ENCODE measurements at places on chromosomes 1 and 21.
A peak's percentile ranks its signal among the peaks of the same experiment; 100 is the strongest.

GRCh38 chr1:222620566-222620965 is 2.7 kb downstream of the MIA3 start:
- no peak for DNase-seq

GRCh38 chr1:236016782-236017400 is 48.0 kb downstream of the NID1 start:
- DNase-seq = no peak

DNA sequence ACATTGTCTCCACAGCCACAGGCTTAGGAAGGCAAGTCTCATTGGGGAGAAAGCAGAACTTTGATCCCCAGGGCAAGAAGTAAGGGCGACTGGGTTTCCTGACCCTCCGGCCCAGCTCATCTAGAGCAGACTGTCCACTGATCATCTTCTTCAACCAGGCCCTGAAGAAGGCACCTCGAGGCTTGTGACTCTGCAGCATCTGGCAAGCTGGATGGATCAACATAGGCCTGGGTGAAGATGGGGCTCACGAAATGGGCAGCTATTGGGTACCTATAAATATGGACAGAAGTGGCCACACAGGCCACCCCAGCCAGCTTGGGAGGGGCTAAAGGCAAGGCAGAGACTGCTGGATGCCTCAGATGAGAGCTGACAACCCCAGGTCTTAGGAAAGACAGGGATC is 13.0 kb downstream of the TAL1 start:
- DNase-seq = no peak

- DNase-seq = peak; percentile 31
Measured at GRCh38 chr21:31136891-31137290, 98.6 kb upstream of the KRTAP19-8 start.

GRCh38 chr1:65832296-65832695 is 39.6 kb downstream of the PDE4B start:
- no peak for DNase-seq

DNA sequence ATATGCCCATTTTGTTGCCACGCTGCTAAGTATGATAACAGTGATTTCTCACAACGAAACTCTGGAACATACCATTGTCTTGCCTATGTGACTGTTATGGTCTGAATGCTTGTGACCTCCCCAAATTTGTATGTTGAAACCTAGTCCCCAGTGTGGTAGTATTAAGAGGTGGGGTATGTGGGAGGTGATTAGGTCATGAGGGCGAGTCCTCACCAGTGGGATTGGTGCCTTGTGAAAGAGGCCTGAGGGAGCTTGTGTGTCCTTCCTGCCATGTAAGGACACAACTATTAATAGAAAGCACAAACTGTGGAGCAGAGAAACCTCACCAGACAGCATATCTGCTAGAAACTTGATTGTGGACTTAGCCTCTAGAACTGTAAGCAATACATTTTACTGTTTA is 84.6 kb downstream of the SELENOF start:
- no peak for DNase-seq

- no peak for DNase-seq
Measured at GRCh38 chr1:232428786-232429530, 201.0 kb downstream of the SIPA1L2 start.

DNA sequence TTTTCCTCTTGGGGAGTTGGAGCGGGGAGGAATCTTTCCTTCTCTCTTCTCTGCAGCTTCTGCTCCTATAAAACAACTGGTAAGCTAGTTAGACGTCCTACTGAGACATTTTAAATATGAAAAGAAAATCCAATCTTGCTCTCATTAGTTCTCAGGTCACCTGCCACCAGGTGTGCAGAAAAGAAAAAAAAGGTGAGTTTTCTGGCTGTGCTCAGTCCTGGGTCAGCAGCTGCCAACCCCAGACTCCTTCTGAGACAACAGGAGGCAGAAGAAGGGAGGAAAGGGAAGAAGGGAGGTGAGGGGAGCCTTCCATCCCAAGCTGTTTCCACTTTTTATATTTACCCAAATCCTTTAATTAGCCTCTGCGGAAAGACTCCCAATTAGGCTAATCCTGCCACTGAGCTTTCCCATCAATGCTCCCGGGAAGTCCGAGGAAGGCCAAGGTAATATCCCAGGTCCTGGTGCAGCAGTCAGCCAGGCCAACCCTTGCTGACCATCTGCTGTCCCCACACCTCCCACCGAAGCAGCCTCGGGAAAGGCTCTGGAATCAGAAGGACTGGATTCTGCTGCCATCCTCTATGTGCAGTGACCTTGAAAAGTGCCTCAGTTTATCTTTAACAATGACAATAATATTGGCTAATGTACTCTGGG is 33.4 kb downstream of the GLIS1 start:
- DNase-seq = no peak

DNA sequence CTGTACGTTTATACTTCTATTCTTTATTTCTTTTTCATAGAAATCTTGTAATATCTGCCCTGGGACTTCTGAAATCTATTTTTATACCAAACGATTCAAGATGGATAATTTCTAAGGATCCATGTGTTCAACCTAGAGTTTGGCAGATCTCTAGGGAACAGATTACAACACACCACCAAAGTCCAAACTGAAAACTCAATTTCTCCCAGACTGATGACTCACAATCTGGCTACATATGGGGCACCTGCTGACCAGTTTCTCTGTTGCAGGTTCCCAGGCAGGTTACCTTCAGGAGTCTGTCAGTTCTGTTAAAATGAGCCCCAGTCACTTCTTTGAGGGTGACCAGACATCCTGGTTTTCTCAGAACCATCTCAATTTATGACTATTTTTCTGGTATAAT is 439.4 kb downstream of the GPATCH2 start:
- DNase-seq = no peak

- peak; percentile 53 for DNase-seq
Measured at GRCh38 chr1:247357781-247358211, 26.1 kb upstream of the ZNF496 start.

DNA sequence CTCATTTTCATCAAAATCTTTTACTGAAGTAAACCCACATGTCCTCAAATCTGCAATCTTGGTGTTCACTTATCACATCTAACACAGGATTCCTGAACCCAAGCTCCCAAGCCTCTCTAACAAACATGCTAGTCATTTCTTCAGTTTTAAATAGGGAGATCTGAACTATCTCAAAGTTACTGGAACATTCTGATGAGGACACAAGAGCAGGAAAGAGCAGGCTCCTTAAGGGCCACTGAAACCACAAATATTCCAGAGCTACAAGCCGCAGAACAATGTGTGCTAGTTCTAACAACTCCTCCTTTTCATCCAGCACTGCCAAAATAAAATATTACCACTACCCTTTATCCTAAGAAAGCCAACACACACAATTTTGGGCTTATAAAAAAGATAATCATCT is 38.9 kb downstream of the WARS2 start:
- DNase-seq = no peak

DNA sequence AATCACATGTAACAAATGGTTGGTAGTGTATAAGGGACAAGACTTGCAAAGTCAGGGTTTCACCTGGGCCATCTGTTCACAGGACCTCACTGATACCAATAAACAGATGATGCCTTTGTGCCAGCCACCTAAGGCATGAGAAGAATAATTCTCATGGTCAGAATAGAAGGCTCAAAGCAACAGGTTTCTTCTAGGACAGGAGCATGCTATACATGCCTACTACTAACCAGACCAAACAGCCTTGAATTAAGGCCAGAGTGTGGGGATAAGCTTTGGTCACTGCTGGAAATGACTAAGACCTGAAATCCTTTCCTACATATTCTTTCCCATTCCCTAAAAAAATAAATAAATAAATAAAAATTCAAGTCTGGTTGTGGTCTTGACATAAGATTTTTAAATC is 17.5 kb downstream of the PSMB2 start:
- DNase-seq = no peak

DNA sequence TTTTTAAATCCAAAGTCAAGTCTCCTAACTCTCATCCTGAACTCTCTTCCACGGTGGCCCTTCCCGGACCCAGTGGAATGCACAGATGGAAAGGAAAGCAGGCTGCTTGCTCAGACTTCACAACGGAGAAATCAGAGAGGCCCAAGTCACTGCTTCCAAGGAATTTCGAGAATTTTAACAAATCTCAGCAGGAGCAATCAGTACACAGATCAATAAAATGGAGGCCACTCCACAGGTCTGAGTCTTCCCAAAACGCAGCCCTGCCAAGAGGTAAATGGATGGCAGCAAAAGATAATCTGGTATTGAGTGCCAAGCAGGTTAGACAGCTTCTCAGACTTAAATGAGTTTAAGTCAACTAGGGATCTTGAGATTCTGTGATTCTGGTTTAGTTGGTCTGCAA is 81.1 kb upstream of the TIAM1 start:
- no peak for DNase-seq

GRCh38 chr1:63115527-63115926 is 206.8 kb upstream of the FOXD3 start:
- no peak for DNase-seq

GRCh38 chr1:39952359-39953110 is 2.4 kb upstream of the MFSD2A start:
- peak; percentile 69 for DNase-seq

GRCh38 chr1:10755970-10756521 is 40.4 kb downstream of the CASZ1 start:
- peak; percentile 88 for DNase-seq

DNA sequence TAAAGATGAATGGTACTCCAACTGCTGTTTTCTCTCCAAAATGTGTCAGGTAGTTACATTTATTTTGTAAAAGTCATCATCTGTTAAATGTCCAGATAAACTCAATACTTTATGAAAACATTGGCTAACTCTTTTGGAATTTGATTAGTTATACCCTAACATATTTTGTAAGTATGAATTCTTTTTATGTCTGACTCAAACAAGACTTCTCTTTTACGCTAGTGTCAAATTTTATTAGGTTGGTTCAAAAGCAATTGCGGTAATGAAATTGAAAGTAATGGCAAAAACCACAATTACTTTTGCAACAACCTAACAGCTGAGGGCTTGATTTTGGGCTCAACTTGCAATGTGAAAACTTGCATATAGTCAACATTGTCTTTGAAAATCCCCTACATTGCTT is 41.0 kb upstream of the USP25 start:
- no peak for DNase-seq

DNA sequence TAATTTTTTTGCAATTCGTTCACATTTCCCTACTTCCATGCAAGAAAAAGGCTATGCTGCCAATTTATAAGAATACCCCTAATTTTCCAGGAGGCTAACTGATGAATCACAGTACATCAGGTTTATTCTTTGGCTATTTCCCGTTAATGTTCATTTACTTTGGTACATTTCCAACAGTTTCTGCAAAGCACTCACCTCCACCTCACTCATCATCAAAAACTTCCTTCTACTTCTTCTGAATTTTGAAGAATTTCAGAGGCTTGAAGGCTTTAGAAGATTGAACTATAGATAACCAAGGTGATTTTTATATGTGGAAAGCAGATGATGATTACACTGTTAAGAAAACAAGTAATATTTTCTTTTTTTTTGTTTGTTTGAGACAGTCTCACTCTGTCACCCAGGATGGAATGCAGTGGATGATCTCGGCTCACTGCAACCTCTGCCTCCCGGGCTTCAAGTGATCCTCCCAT is 60.5 kb upstream of the HP1BP3 start:
- no peak for DNase-seq

DNA sequence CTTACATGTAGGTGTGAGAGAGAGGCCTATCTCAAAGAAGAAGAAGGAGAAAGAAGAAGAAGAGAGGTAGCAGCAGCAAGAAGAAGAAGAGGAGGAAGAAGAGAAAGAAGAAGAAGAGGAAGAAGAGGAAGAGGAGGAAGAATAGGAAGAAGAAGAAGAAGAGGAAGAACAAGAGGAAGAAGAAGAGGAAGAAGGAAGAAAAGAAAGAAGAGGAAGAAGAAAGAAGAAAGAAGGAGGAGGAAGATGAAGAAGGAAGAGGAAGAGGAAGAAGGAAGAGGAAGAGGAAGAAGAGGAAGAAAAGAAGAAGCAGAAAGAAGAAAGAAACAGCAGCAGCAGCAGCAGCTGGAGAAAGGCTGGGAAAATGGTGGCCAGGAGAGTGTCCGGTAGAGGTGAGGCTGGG is 10.3 kb upstream of the AZIN2 start:
- no peak for DNase-seq

- no peak for DNase-seq
Measured at GRCh38 chr1:31795096-31795675, 20.6 kb downstream of the SPOCD1 start.

- no peak for DNase-seq
Measured at GRCh38 chr1:219312967-219313366, 139.3 kb downstream of the LYPLAL1 start.

GRCh38 chr1:159889202-159889601 is 10.8 kb downstream of the CFAP45 start:
- no peak for DNase-seq

DNA sequence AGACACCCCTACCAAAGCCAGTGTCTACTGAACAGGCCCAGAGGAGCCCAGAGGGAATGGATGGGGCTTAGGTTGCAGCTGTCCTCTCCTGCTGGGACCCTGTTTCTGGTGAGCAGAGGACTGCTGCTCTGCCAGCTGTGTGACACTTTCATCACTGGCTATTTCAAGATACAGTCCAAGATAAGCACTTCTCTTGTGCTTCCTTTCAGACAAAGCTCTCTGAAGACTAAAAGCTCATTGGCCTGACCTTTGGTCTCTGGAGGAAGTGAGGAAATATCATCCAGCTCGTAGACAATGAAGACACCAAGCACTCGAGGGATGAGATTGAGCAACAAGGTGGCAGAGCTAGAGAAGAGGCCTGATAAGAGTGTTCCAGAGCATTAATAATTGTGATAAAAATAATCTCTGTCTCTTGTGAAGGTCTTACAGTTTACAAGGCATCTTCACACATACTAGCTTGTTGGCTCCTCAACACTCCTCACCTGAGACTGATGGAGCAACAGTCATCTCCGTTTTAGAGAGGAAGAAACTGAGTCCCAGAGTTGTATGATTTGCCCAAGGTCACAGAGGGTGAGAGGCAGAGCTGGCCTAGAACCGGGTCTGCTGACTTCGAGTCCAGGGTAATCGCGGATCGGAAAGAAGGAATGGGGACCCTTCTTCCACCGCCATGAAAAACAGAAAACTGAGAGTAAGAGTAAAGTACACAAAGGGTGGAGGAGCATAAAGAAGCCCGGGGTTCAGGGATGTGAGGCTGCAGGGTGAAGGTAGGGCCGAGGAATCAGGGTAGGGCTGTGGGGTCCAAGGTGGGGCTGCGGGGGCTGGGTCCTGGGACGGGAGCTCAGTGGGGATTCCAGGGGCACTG is 666 bp downstream of the PAFAH2 start:
- no peak for DNase-seq

- DNase-seq = no peak
Measured at GRCh38 chr1:186770421-186770820, 58.3 kb upstream of the PLA2G4A start.

DNA sequence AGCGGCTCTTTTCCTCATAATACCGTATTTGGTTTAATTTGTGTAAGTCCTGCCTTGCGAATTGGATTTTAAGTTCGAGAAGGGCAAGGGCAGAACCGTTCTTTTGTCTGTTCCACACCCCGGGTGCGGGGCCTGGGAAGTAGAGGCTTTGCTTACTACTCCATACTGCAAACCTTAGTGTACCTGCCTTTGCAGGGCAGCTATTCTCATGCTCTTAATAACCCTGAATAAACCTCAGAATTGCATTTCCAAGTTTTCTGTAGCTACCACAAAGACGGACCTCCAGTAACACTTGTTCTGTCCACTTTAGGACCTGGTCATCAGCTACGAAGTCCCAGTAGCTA is 657 bp upstream of the HNRNPU start:
- peak; percentile 63 for DNase-seq

Measured in right cardiac atrium (tissue), 5 donors.